CD4-positive, alpha-beta T cell treated with Interleukin-1 beta for 1 hour (primary cell): ENCODE measurements at places on chromosomes 2 and 18.

GRCh38 chr18:63223837-63224236 lies 95.7 kb downstream of the BCL2 start:
- DNase-seq: no peak

GRCh38 chr2:38592951-38593350 lies 9.8 kb downstream of the HNRNPLL start:
- no peak for DNase-seq

DNA sequence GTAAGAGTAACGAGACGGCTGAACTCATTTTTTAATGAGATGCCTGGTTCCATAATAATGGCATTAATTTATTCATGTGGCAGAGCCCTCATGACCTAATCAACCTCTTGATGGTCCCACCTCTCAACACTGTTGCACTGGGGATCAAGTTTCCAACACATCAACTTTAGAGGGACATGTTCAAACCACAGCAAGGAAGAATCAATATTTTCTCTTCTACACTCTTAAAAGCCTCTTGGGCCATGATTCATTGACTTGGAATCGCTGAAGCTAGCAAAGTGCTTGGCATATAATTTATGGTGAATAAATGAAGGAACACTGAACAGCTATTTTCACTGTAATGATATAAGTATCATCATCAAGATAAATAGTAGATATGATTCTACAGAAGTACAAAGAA lies 333.0 kb downstream of the TNS1 start:
- DNase-seq: no peak

DNA sequence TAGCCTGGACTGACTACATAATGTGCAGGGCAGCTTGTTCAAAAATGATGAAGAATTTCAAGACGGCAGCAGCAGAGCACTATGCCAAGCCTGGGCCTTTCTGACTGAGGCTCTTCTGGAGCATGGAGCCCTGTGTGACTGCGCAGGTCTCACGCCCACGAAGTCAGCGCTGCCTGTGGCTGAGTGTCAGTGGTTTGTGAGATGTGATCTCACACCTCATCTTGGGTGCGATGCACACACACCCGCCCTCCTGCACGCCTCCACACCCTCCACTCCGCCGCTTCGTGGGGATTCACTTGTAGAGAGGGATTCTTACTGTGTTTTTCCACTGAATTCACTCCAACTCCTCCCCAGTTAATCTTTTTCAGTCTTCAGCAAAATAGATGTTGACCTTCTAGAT lies 103.9 kb downstream of the VIT start:
- peak; percentile 53 for DNase-seq
